SJSA1 (cell line): ENCODE measurements at places on chromosomes 1 and 21. TPM values are rescaled to one million over a fixed set of nuclear protein-coding genes. Genes with fewer than 3 reads are reported as not detected.

GRCh38 chr1:10626131-10626731 is 151.5 kb downstream of the PEX14 start:
- no peak overlapping the region for H3K4me3 ChIP-seq
- DNase-seq, result no peak

DNA sequence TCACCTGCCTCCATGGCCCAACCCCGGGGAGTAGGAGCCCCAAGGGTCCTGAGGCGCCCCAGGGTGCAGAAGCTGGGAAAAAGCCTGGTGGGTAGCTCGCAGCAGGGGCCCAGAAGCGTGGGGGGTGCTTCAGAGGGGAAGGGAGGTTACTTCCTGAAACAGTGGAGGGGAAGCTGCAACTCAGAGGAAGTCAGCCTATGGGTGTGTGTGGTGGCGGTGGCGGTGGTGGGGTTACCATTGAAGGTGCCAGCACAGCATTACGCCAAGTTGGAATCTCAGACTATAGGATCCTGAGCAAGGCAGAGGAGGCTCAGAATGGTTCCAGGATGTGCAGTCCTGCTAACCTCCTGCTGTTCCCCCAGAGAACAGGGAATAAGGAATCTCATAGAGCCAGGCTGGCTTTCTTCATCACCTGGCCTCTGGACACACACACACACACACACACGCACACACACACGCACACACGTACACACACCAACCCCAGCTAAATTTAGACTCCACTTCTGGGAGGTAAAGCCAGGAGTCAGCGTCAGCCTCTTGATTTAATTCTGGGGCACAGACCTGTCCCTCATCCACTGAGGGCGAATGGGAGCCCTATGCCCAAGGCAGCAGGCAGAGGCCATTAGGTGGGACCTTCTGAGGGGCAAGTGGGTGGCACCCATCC is 1.3 kb downstream of the DENND4B start:
- H3K4me1 ChIP-seq, result peaks cover 23% of the 10 kb centered on the region
- H3K4me3 ChIP-seq, result peak overlapping the region; percentile 100
- peak overlapping the region; percentile 71 for H3K27ac ChIP-seq
- H3K27me3 ChIP-seq, result no peaks in the 10 kb centered on the region

Gene SCNM1
- total RNA-seq, result 52.9 and 62.9 TPM in 2 replicates

Gene SMYD2
- total RNA-seq, result 69.5 and 77.1 TPM in 2 replicates

DNA sequence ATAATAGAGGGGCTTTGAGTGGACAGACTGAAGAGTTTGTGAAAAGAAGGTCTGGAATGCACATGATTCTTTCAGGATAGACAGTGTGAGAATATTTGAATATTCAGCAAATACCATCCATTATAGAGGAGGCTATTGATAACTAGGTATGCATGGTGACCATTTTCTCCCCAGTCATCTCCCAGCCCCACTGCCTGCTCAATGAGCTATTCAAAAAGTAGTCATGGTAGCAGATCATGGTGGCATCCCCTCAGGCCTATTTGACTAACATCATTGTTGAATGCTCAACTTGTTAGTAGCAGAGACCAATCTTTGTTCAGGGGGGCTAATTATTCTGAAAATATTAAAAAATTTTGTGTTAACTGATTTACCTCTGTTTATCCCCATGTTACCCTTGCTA is 311.6 kb downstream of the S1PR1 start:
- H3K4me3 ChIP-seq, result no peak overlapping the region
- no peak overlapping the region for H3K27ac ChIP-seq
- no peaks in the 10 kb centered on the region for H3K4me1 ChIP-seq
- H3K36me3 ChIP-seq, result no peaks in the 10 kb centered on the region

Gene NUAK2
- total RNA-seq, result 2.9 and 5.8 TPM in 2 replicates

Gene CATSPERE
- 0.05 TPM in 1 of 2 replicates, not detected in the other for total RNA-seq

DNA sequence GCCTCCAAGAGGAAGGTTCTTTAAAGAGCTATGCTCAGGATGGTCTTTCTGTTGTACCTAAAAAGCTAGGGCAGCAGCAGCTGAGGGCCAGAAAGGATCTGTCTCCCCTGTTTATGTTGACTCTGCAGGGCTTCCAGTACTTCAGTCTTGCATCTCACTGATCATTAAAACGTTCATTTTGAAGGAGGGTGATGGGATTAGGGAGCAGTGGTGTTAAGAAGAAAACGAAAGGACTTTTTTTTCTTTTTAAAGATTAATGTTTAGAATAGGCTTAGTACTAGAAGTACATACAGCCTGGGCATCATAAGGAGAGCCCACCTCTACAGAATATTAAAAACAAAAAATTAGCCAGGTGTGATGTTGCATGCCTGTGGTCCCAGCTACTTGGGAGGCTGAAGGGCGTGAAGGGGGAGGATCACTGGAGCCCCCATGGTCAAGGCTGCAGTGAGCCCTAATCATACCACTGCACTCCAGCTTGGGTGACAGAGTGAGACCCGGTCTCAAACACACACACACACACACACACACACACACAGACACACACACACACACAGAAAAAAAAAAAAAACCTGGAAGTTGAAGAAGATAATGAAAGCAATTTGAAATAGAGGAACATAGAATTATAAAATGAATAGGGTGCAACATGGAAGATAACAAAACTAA is 2.9 kb downstream of the CR1L start:
- peaks cover 4% of the 10 kb centered on the region; the same call in 1 of the 2 replicates for H3K4me1 ChIP-seq
- no peaks in the 10 kb centered on the region for H3K36me3 ChIP-seq
- no peak for DNase-seq
- peaks cover 32% of the 10 kb centered on the region for H3K27me3 ChIP-seq
- no peak overlapping the region for H3K4me3 ChIP-seq

- H3K27me3 ChIP-seq, result 0 out of 2 replicates have a peak, but pooled peaks cover 6% of the 10 kb centered on the region
- peak; percentile 60 for DNase-seq
- H3K36me3 ChIP-seq, result no peaks in the 10 kb centered on the region
- no peak overlapping the region for H3K27ac ChIP-seq
Measured at GRCh38 chr21:44370027-44370735, 16.8 kb downstream of the TRPM2 start.

- H3K4me1 ChIP-seq, result peaks cover 13% of the 10 kb centered on the region
- DNase-seq, result no peak
- no peaks in the 10 kb centered on the region for H3K27me3 ChIP-seq
Measured at GRCh38 chr1:114507513-114507912, 3.5 kb downstream of the TRIM33 start.

Gene SELE
- 0.21 and 0.22 TPM in 2 replicates for total RNA-seq

Gene TSPAN2
- total RNA-seq, result 11.9 and 18.2 TPM in 2 replicates

GRCh38 chr1:26550946-26551345 is 21.4 kb downstream of the RPS6KA1 start:
- no peaks in the 10 kb centered on the region for H3K27me3 ChIP-seq
- no peak overlapping the region for H3K27ac ChIP-seq
- DNase-seq, result no peak
- H3K36me3 ChIP-seq, result peaks cover 18% of the 10 kb centered on the region
- peaks cover 33% of the 10 kb centered on the region for H3K4me1 ChIP-seq
- no peak overlapping the region for H3K4me3 ChIP-seq

DNA sequence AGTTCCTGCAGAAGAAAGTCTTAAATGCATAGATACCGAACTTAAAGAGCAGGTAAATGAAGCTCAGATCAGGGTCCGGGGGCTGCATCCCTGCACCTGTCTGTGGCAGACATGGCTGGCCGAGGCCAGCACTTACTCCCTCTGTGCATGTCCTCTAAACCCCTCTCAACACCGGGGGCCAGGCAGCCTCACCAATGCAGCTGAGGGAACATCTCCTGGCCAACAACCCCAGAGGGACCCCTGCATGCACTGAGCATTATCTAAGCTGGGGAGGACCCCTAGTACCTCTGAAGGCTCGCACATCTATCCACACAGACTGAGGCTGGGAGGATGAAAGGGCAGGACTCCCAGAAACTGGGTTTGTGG is 18.4 kb downstream of the TTC34 start:
- DNase-seq, result no peak
- no peak overlapping the region for H3K27ac ChIP-seq
- H3K4me1 ChIP-seq, result no peaks in the 10 kb centered on the region
- no peaks in the 10 kb centered on the region for H3K27me3 ChIP-seq

- no peaks in the 10 kb centered on the region for H3K27me3 ChIP-seq
Measured at GRCh38 chr21:32525282-32525681, 60.0 kb downstream of the TCP10L start.

Gene TMPRSS2
- total RNA-seq, result not detected in 2 replicates

DNA sequence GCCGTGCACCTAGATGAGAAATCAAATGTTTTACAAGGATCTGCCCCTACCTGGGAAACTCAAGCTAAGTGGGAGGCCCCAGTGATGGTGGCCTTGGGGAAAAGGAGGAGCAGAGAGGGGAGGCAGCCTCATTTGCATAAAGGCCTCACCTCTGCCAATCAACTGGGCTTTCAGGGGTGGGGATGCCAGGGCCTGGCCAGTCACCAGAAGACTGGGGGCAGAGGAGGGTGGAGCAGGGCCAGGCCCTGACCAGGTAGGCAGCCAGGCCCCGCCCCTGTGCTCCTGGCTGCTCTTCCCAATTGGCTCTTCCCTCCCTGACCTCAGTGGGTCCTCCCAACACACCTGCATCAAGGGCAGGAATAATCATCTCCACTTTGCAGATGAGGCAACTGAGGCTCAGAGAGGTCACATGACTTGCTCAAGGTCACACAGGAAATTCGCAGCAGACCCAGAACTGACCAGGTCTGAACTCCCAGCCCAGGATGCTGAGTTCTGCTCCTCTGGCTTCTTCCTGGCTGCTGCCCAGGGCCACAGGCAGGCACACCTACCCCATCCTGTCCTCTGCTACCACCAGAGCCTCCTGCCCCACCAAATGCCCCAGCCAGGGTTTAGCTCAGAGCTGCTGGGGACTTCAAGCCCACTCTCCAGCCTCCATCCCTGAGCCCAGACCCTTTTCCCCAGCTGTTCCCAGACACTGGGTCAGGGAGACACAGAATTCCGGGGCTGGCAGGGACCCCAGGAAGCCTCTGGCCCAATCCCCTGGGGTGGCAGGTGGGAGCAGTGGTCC is 677.9 kb downstream of the MATN1 start:
- H3K27me3 ChIP-seq, result no peaks in the 10 kb centered on the region
- no peaks in the 10 kb centered on the region for H3K36me3 ChIP-seq
- H3K4me3 ChIP-seq, result no peak overlapping the region
- no peak overlapping the region for H3K27ac ChIP-seq
- DNase-seq, result peak; percentile 30

DNA sequence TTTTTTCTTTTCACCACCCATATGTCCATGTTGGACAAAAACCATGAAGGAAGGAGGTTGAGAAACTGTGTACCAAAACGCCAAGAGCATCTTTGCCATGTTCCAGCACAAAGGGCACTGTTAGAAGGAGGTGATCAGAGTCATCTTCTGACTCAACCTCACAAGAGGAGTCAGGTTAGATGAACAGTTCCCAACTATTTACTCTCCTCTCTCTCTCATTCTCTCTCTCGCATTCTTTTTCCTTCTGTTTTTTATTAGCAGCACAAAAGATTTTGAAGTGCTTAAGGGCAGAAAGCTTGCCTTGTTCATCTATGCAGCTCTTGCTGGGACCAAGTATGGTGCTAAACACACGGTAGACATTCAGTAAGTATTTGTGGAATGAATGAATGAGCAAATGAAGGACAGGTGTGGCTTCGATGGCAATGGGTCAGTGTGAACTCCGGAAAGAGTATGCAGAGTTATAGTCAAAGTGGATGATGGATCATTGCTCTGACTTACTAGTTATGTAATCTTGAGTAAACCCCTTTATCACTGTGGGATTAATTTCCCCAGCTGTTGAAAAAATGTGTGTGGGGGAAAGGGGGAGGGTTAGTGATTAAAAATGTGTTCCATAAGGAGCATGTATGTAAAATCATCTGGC is 33.9 kb downstream of the DDR2 start:
- H3K4me3 ChIP-seq, result no peak overlapping the region
- no peak for DNase-seq
- H3K36me3 ChIP-seq, result peaks cover 10% of the 10 kb centered on the region; the same call in 1 of the 2 replicates
- H3K27ac ChIP-seq, result no peak overlapping the region
- peaks cover 42% of the 10 kb centered on the region for H3K4me1 ChIP-seq

Gene FMO3
- 3.4 and 5.1 TPM in 2 replicates for total RNA-seq

- no peak overlapping the region for H3K4me3 ChIP-seq
- peaks cover 6% of the 10 kb centered on the region for H3K4me1 ChIP-seq
- DNase-seq, result no peak
- no peaks in the 10 kb centered on the region for H3K36me3 ChIP-seq
- H3K27me3 ChIP-seq, result peaks cover 36% of the 10 kb centered on the region
- no peak overlapping the region for H3K27ac ChIP-seq
Measured at GRCh38 chr1:109443476-109443875, 17.2 kb upstream of the PSMA5 start.

Gene GJA8
- not detected in 2 replicates for total RNA-seq

- DNase-seq, result no peak
- H3K4me1 ChIP-seq, result peaks cover 6% of the 10 kb centered on the region
- no peak overlapping the region for H3K27ac ChIP-seq
- no peaks in the 10 kb centered on the region for H3K27me3 ChIP-seq
- no peak overlapping the region for H3K4me3 ChIP-seq
- H3K36me3 ChIP-seq, result no peaks in the 10 kb centered on the region
Measured at GRCh38 chr1:222104694-222105392, 363.0 kb upstream of the DUSP10 start.

Gene DEPDC1
- 49.5 and 75.1 TPM in 2 replicates for total RNA-seq

DNA sequence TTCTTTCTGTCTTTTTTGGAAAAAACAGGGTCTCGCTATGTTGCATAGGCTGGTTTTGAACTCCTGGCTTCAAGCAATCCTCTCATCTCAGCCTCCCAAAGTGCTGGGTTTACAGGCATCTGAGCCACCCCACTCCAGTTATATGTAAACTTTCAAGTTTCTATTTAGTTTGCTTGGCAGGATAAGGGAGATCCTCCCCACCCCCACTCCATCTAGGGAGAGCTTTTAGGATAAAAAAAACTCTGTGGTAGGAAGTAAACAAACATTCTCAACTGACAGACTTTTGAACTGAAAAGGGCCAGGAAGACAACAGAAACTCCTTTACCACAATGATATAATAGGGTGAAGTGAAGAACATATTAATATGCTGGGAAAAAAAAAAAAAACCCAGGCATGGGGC is 41.0 kb upstream of the ZNF326 start:
- H3K36me3 ChIP-seq, result no peaks in the 10 kb centered on the region
- no peak overlapping the region for H3K4me3 ChIP-seq
- peak overlapping the region; percentile 99 for H3K27ac ChIP-seq
- H3K4me1 ChIP-seq, result peaks cover 34% of the 10 kb centered on the region
- H3K27me3 ChIP-seq, result no peaks in the 10 kb centered on the region

DNA sequence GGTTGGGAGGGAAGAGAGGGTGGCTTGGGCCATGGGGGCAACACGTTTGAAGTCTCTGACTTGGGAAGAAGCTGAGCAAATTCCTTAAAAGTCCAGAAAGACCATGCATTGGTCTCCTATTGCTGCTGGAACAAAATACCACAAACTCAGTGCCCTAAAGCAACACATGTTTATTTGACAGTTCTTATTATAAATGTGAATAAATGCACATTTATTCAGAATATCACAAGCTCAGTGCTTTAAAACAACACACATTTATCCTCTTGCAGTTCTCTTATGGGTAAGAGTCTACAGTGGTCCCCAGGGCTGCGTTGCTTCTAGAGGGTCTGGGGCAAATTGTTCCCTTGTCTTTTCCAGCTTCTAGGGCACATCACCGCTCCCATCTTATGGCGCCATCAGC is 10.1 kb upstream of the PRAMEF12 start:
- H3K27me3 ChIP-seq, result no peaks in the 10 kb centered on the region
- H3K4me1 ChIP-seq, result no peaks in the 10 kb centered on the region
- no peak for DNase-seq
- no peak overlapping the region for H3K4me3 ChIP-seq

- H3K27me3 ChIP-seq, result no peaks in the 10 kb centered on the region
- no peaks in the 10 kb centered on the region for H3K4me1 ChIP-seq
- DNase-seq, result no peak
- no peak overlapping the region for H3K27ac ChIP-seq
Measured at GRCh38 chr21:14591882-14592281, 45.8 kb upstream of the SAMSN1 start.
